ENCODE measurements at places on chromosomes 6 and 20.

- no peak for DNase-seq
- H3K36me3 ChIP-seq, result no peaks in the 10 kb centered on the region
- no peaks in the 10 kb centered on the region for H3K27me3 ChIP-seq
- no peak overlapping the region for H3K27ac ChIP-seq
- no peak overlapping the region for H3K4me3 ChIP-seq
These were observed 246.8 kb upstream of the STXBP5 start for GRCh38 chr6:146957181-146958093.

- no peaks in the 10 kb centered on the region for H3K27me3 ChIP-seq
These were observed 153.3 kb upstream of the SNX9 start for GRCh38 chr6:157669747-157670216.

GRCh38 chr6:5184218-5184617 lies 76.5 kb downstream of the LYRM4 start:
- H3K27ac ChIP-seq, result no peak overlapping the region
- DNase-seq, result no peak
- no peaks in the 10 kb centered on the region for H3K27me3 ChIP-seq
- no peak overlapping the region for H3K4me3 ChIP-seq
- peaks cover 9% of the 10 kb centered on the region for H3K4me1 ChIP-seq
- no peaks in the 10 kb centered on the region for H3K36me3 ChIP-seq

GRCh38 chr6:90238496-90239266 lies 58.0 kb downstream of the BACH2 start:
- no peak overlapping the region for H3K4me3 ChIP-seq
- H3K27me3 ChIP-seq, result no peaks in the 10 kb centered on the region
- no peak for DNase-seq

GRCh38 chr20:15854911-15855310 lies 718.3 kb downstream of the KIF16B start:
- H3K27me3 ChIP-seq, result no peaks in the 10 kb centered on the region
- no peak overlapping the region for H3K27ac ChIP-seq
- DNase-seq, result no peak
- no peaks in the 10 kb centered on the region for H3K36me3 ChIP-seq
- no peaks in the 10 kb centered on the region for H3K4me1 ChIP-seq

DNA sequence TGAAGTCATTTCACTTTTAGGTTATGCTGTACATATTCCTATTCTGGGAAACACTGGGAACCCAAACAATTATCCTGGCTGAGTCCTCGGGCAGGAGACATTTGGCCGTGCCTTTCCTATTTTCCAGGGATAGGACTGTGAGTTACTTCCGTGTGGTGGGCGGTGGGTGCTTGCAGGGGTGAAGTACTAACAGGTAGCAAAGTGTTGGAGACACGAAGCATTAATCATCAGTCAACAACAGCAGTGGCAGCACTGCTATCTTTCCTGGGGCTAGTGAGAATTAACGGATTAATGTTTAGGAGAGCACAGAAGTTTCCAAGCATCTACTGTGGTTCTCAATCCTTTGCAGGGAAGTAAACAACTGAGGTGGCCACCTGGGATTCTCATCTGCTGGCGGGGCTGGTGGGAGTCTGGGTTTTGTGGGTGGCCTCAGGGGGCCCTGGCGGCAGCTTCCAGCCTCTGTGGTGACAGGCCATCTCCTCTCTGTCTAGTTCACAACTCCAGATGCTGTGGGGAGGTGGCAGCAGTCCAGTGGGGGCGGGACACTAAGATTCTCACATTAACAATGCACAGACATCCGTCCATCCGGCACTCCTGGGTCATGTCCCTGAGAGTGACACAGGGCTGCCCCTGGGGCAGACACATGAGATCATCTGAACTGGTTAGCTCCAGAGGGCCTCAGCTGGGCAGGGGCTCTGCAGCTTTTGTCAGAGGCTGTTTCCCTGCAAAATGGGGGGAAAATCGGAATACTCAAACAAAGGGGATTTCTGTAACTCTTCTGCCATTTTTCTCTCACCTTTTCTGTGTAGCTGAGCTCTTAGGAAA lies 90.9 kb downstream of the GJA10 start:
- no peaks in the 10 kb centered on the region for H3K27me3 ChIP-seq
- H3K27ac ChIP-seq, result peak overlapping the region; percentile 90
- peaks cover 61% of the 10 kb centered on the region for H3K4me1 ChIP-seq
- H3K36me3 ChIP-seq, result no peaks in the 10 kb centered on the region
- H3K4me3 ChIP-seq, result no peak overlapping the region

GRCh38 chr6:154292855-154293519 lies 63.6 kb downstream of the IPCEF1 start:
- no peaks in the 10 kb centered on the region for H3K36me3 ChIP-seq
- 0 out of 2 replicates have a peak overlapping the region, but pooled peaks have one; percentile 0 for H3K4me3 ChIP-seq
- H3K27ac ChIP-seq, result peak overlapping the region; percentile 87
- H3K27me3 ChIP-seq, result no peaks in the 10 kb centered on the region

DNA sequence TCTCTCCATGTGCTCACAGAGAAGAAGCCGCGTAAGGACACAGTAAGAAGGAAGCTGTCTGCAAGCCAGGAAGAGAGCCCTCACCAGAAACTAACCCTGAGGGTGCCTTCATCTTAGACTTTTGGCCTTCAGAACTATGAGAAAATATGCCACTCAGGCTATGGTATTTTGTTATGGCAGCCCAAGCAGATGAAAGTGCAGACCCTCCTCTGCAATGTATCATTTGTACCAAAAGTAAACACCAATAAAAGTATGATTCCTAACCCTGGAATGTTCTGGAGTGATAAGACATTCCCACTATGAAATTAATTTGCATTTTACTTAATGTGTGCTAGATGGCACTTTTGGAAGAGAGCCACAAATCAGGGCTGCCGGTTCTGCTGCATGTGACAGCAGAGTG lies 594.3 kb downstream of the UTRN start:
- no peak for DNase-seq
- H3K4me3 ChIP-seq, result no peak overlapping the region
- H3K4me1 ChIP-seq, result no peaks in the 10 kb centered on the region

- no peak overlapping the region for H3K4me3 ChIP-seq
- no peak overlapping the region for H3K27ac ChIP-seq
- no peak for DNase-seq
- H3K27me3 ChIP-seq, result no peaks in the 10 kb centered on the region
- no peaks in the 10 kb centered on the region for H3K4me1 ChIP-seq
These were observed 114.9 kb downstream of the DCDC2 start for GRCh38 chr6:24242924-24243323.

DNA sequence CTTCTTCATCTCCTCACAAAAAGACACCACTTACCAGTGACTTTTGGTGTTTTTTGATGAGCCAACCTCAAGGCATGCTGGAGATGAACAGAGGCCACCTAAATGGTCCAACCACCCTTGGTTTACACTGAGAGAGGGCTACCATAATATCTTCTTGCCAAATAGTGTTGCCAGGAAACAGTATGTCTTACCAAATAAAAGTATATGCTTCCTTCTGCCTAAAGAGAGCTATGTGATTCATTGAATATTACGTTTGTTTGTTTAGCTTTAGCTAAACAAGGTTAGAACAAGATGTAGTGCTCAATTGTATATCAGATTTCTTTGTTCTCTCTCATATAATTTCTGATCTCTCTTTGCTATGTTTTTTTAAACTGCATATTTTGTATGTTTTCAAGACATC lies 40.6 kb upstream of the BMP6 start:
- H3K36me3 ChIP-seq, result no peaks in the 10 kb centered on the region
- no peak for DNase-seq
- H3K4me1 ChIP-seq, result no peaks in the 10 kb centered on the region
- H3K4me3 ChIP-seq, result no peak overlapping the region
- H3K27ac ChIP-seq, result no peak overlapping the region
- no peaks in the 10 kb centered on the region for H3K27me3 ChIP-seq

GRCh38 chr20:53934421-53935343 lies 135.7 kb downstream of the BCAS1 start:
- H3K27me3 ChIP-seq, result no peaks in the 10 kb centered on the region
- peak overlapping the region; percentile 35 for H3K27ac ChIP-seq
- DNase-seq, result peak; percentile 57
- no peaks in the 10 kb centered on the region for H3K36me3 ChIP-seq
- peaks cover 30% of the 10 kb centered on the region for H3K4me1 ChIP-seq

- no peaks in the 10 kb centered on the region for H3K36me3 ChIP-seq
- H3K4me1 ChIP-seq, result no peaks in the 10 kb centered on the region
- peaks cover 9% of the 10 kb centered on the region for H3K27me3 ChIP-seq
- H3K27ac ChIP-seq, result no peak overlapping the region
These were observed 76.9 kb downstream of the ANKRD6 start for GRCh38 chr6:89509777-89510281.

- no peak overlapping the region for H3K27ac ChIP-seq
- H3K4me1 ChIP-seq, result peaks cover 37% of the 10 kb centered on the region
- no peaks in the 10 kb centered on the region for H3K27me3 ChIP-seq
- DNase-seq, result no peak
- no peaks in the 10 kb centered on the region for H3K36me3 ChIP-seq
These were observed 2.9 kb downstream of the ADA start for GRCh38 chr20:44648579-44648978.

DNA sequence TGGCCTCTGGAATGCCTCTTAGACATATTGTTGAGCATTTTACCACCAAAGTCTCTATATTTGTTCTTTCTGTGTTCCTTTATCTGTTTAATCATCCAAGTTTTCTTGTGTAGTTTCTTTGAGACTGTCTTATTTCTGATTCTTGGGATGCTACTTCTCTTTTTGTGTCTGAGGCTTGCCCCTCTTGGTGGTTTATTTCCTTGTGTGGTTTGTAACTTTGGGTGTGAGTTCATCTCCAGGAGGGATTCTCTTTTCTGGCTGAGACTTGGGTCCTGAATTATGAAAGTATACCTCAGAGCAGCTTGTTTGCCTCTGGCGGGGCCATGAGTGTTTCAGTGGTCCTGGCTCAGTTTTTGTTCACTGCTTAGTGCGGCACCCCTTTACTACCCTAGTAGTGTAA lies 33.9 kb downstream of the PPARD start:
- no peak overlapping the region for H3K4me3 ChIP-seq
- H3K27ac ChIP-seq, result peak overlapping the region; percentile 64
- peaks cover 44% of the 10 kb centered on the region for H3K4me1 ChIP-seq

DNA sequence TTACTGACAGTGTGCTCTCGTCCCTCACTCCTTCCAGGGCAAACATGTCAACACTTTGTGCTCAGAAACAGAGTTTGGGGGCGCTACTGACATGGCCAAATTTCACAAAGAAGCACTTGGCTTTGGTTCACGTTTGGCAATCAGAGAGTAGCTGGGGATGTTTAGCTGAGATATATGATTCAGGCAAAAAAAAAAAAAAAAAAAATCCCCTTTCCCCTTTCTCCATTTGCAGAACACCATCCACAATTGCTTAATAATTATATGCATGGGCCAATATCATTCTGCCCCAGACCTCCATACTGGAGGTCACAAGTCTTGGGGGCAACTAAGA lies 128.4 kb upstream of the ADGRF1 start:
- 0 out of 2 replicates have a peak, but pooled peaks cover 8% of the 10 kb centered on the region for H3K4me1 ChIP-seq
- H3K4me3 ChIP-seq, result no peak overlapping the region
- DNase-seq, result no peak
- no peak overlapping the region for H3K27ac ChIP-seq

- H3K27me3 ChIP-seq, result no peaks in the 10 kb centered on the region
- H3K4me1 ChIP-seq, result no peaks in the 10 kb centered on the region
- no peak overlapping the region for H3K27ac ChIP-seq
- DNase-seq, result no peak
These were observed 67.4 kb downstream of the STMND1 start for GRCh38 chr6:17169291-17169690.

DNA sequence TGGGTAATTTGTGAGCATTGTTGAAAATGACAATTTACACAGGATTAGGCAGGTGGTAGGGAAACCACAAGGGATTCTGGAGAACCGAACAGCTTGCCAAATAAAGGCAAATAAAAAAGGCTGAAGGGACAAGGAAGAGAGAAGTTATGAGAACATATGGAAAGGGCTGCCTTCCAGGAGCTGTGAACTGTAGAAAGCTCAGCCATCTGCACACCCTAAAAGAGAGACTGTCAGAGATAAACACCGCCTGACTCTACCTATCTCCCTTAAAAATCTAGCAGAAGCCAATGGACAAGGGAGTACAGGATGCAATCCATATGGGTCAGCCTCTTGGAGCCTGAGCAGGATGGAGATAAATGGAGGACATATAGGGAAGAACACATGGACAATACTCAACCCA lies 12.7 kb upstream of the SLC17A1 start:
- no peaks in the 10 kb centered on the region for H3K36me3 ChIP-seq
- no peak overlapping the region for H3K27ac ChIP-seq
- no peaks in the 10 kb centered on the region for H3K27me3 ChIP-seq
- no peak for DNase-seq

DNA sequence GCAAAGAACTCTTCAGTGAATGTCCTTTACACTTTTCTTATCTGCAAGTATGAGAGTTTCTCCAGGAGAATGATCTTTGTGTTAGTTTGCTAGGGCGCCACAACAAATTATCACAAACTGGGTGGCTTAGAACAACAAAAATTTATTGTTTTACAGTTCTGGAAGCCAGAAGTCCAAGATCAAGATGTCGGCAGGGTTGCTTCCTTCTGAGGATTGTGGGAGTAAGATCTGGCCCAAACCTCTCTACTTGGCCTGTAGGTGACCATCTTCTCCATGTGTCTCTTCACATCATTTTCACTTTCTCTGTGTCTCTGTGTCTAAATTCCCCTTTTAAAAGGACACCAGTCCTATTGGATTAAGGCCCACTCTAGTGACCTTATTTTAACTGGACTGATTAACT lies 103.0 kb downstream of the ADTRP start:
- no peaks in the 10 kb centered on the region for H3K4me1 ChIP-seq
- no peaks in the 10 kb centered on the region for H3K36me3 ChIP-seq

DNA sequence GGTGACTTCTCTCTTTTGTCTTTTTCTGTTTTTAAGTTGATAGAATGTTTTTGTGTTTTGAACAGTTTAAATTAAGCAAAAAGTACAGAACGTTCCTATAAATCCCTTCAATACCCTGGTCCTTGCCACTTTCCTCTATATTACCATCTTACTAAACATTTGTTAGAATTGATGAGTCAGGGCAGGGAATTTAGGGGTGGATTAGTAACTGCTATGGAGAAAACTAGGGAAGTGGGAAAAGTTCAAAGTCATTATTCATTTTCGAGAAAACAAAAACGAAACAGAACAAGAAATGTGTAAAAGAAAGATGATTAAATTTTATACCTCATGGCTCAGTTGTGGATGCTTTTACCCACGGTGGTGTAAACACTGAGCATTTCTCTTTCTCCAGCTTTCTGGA lies 240.4 kb upstream of the SULF2 start:
- DNase-seq, result no peak
- no peaks in the 10 kb centered on the region for H3K36me3 ChIP-seq
- H3K27me3 ChIP-seq, result no peaks in the 10 kb centered on the region

DNA sequence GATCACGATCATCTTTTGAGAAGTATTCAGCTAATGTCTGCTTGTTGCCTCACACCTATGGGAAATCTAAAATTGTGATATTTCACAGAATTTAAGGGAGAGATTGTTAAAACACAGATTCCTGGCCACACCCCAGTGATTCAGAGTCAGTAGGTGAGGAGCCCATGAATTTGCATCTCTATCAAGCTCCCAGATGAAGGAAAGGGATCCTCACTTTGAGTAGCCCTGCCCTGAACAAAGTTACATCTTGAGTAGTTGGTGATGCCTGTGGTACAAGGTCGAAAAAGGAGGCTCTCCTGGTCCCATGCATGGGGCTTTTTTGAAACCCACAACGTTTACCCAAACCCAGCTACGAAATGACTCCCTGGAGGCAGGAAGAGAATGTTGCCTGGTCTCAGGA lies 79.5 kb downstream of the PAK5 start:
- H3K27me3 ChIP-seq, result no peaks in the 10 kb centered on the region
- H3K36me3 ChIP-seq, result no peaks in the 10 kb centered on the region

Data from SJSA1 (cell line).